NCI-H187 (cell line): ENCODE measurements at places on chromosomes 13 and 19.
A peak's percentile ranks its signal among the peaks of the same experiment; 100 is the strongest.

GRCh38 chr13:31749929-31750328 lies 10.6 kb downstream of the RXFP2 start:
- no peak for DNase-seq

DNA sequence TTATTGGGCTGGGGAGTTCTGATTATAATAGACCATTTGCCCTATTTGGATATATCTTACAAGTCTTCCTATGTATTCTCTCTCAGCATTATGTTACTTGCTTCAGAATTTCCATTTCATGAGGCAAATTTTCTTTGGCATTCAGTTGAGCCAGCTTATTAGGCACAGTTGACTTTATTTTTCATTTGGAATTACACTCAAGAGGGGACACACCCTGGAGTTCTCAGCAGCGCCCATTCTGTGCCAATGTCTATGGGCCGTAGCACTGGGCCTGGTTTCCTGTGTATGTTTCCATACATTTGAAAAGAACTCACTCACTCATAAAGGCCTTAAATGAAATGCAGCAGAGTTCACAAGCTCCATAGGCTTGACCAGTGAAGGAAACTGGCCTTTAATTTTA lies 138.5 kb downstream of the KLF12 start:
- no peak for DNase-seq

GRCh38 chr19:32224371-32225244 lies 120.8 kb upstream of the ZNF507 start:
- no peak for DNase-seq

GRCh38 chr19:37986048-37986750 lies 79.2 kb downstream of the SIPA1L3 start:
- no peak for DNase-seq

- DNase-seq: no peak
Observed at GRCh38 chr13:98975822-98976261, 2.0 kb downstream of the DOCK9 start.

GRCh38 chr13:21672287-21672680 lies 1.4 kb downstream of the FGF9 start:
- DNase-seq: no peak

- DNase-seq: no peak
Observed at GRCh38 chr19:38544569-38545315, 73.0 kb downstream of the MAP4K1 start.

GRCh38 chr19:41682437-41682836 lies 5.6 kb downstream of the CEACAM7 start:
- no peak for DNase-seq

DNA sequence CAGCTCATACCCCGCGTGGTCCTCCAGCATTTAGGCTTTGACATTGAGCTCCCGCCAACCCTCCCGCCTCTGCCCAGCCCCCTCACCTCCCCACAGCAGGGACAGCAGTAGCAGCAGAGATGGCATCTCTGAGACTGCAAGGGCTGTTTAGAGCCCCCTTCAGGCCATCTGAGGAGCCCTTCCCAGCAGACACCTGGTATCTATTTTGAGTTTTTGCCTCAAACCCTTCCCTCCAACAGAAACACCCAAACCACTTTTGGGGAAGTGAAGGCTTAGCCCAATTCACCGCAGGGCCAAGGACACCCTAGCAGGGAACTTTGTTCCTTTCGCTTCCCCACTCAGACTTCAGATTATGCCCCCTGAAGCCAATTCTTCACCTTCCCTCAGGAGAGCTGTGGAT lies 6.3 kb upstream of the ZNF175 start:
- no peak for DNase-seq

DNA sequence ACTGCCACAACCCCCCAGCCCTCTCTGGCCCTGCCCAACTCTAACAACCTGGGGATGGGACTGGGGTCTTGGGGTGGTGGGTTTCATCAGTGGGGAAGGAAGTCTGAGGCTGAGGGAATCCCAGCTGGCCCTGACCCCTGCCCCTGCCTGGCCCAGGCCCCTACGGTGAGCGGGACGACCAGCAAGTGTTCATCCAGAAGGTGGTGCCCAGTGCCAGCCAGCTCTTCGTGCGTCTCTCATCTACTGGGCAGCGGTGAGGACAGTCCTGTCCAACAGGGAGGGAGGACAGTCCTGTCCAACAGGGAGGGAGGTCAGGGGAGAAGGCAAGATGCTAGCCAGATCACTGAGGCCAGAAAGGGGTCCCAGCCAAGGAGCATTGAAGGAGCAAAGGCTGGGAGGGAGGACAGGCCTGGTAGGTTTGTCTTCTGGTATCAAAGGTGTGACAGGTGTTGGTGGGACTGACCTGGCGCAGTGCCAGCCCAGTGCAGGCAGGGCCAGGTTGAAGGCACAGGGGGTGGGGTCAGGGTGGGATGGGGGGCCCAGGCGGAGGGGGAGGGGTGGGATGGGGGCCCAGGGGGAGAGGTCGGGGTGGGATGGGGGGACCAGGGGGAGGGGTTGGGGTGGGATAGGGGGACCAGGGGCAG lies 12.1 kb upstream of the LTBP4 start:
- no peak for DNase-seq

GRCh38 chr13:43935878-43936277 lies 56.2 kb downstream of the LACC1 start:
- no peak for DNase-seq

DNA sequence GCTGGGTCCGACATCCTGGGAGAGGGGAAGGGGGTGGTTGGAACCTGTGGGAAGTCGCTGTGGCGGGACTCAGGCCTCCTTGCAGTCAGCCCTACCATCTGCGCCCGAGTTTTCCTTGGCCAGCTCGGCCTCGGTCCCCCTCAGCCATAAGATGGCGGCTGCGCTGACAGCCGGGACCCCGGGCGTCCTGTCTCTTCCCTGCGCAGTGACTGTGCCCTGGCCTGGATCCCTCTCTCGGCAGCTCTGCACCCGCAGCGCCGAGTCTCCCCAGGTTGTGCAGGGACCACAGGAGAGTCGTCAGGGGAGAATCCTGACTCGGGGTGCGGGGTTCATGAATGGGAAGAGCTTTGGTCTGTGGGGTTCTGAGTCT lies 345 bp downstream of the ZNF257 start:
- no peak for DNase-seq

GRCh38 chr13:100022798-100023197 lies 41.2 kb downstream of the ZIC2 start:
- DNase-seq: no peak

DNA sequence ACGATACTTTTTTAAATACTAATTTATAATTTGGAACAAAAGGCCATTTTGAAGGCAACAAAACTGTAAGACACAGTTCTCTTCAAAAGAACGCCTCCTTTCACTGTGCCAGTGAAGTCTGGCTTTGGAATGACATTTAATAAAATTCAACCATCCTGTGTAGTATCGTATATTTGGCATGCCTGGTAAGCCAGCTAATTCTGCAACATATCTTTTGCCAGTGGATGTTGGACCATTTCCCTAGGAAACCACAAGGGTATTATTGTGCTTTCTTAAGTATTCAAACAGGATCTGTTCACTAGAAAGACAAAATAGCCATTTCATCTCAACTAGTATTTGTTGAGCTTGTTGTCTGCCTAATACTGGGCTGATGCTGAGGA lies 111.6 kb downstream of the RGCC start:
- no peak for DNase-seq

GRCh38 chr19:49403404-49404187 lies 15.5 kb downstream of the KASH5 start:
- peak; percentile 98 for DNase-seq
